ENCODE measurements at places on chromosomes 7 and 10.

DNA sequence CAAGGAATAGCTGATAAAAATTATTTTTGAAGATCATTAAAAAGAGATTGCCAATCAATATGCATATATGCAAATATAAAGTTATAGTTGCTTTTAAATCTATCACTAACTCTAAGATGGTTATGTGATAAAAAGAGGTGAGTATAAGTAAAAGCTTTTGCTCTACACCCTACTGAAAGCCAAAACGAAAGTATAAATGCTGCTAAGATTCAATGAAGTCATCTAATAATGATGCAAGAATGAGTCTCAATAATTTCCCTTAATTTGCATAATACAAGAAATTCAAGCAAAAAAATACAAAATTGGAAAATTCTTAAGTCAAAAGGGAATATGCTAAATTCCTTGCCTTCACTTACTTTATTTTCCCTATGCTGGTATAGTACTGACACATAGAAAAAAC lies 75.2 kb downstream of the WAPL start:
- no peak for DNase-seq

- no peak for DNase-seq
Observed at GRCh38 chr10:100327007-100327717, 2.9 kb downstream of the PKD2L1 start.

DNA sequence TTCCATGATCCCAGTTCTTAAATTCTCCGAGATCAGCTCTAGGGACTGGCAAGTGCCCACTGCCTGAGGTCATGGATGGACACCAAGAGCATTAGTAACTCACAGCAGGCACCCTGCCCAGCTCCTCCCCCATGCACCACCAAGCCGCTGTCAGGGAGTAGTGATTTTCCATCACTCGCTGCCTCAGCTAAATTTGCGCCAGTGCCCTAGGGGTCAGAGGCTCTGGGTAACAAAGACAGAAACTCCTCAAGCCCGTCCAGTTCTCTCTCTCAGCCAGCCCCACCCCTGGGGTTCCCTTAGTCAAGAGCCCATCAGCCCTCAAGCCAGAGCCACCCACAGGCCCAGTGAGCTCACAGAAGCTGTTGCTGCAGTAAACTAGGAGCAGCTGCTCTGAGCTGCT lies 30.0 kb downstream of the PAX2 start:
- DNase-seq = no peak

DNA sequence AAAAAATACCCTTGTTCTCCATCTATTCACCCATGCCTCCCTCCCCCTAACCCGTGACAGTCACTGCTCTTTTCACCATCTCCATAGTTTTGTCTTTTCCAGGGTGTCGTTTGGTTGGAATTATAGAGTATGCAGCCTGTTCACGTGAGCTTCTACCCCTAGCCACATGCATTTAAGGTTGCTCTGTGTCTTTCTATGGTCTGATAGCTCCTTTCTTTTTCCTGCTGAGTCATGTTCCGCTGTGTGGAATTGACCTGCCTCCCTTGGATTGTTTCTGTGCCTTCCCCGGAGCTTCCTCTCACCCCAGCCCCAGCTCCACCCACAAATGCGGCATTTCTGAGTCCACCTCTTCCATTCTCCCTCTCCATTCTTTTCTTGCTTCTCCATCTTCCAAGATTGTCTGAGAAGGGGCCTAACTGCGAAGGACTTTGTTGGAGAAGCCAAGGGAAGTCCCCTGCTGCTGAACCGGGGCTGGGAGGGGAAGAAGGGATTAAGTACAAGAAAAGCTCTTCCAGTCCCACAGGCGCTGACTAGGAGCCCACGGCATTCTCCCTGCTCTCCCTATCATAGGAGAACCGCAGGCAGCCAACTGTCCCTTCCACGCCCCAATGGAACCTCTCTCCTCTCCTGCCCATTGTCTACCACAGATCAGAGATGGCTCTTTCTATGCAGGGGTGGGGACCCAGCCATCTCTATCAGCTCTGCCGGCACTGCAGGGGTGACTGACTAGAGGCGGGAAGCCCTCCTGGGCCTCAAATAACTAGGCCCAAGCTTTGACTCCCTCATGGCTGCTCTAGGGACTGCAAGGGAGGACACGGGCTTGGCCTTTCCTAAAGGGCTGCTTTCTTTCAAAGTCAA lies 87.5 kb upstream of the ANLN start:
- DNase-seq = no peak

GRCh38 chr10:59631882-59632807 lies 77.5 kb downstream of the SLC16A9 start:
- no peak for DNase-seq
